ENCODE measurements at places on chromosomes 1 and 21.

DNA sequence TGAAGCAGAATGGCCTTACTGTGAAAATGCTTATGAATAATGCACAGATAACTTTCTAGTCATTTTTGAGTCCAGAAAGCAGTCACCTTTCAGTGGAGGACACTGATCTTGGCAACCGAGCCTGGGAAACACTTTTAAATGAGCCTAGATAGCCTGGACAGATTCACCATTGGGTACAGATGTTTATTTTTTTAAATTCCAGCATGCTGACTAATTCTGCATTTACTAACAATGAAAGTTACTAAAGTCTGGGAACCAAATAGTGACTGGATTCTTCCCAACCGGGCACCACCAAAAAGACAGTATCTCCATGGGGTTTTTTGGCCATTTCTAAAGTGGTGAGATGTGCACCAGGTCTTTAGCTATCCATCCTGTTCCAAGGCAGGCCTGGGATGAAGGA is 3.3 kb upstream of the FMOD start:
- DNase-seq, result no peak

DNA sequence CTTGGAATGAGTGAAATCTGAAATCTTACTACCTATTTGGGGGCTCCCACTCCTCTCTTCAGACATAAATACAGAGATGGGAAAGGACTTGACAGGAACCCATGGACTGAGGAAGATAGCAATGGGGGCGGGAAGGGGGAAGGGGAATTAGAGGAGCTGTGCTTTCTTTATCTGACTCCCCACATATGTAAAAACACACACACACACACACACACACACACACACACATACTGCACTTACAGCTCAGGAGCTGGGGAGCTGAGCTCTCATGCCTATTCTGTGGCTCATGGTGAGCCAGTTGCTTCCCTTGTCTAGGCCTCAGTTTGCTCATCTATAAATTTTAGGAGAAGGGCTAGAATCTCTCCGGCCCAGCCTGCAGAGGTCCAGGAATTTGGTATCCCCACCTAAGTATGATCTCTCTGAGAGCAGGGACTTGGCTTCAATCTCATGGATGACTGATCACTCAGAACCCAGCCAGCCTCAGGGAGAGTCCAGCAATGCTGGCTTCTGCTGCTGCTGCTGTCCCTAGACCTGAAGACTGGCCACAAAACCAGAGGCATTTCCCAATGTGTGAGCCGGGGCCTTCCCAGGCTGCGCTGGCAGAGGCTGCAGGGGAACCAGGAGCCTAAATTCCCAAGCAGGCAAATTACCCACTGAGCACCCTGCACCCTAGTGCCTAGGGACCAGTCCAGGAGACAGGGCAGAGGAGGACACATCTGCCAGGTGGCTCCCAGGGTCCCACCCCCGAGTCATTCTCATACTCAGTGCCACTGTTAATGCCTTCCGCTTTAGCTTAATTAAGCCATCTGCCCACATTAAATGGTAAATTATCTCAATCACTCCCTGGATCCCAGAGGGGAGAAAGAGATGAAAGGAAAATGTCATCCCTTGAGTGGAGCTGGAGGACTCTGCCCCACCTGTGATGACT is 57.5 kb upstream of the RBM15 start:
- no peak for DNase-seq

DNA sequence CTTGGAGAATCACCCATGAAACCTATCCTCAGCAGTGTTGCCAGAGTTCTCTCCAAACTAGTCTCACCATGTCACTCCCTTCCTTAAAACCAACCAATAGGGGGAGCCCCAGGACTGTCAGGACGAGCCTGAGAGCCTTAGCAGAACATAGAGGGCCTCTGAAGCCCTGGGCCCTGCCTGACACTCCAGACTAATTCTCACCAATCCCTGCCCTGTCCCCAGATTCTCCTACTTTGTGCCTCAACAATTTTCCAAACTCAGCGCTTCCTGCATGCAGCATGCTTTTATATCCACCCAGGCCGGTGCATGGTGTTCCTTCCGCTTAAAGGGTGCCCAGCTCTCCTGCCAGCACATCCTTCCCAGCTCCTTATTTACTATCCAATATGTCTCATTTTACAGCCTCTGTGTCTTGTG is 42.7 kb downstream of the HSD3B1 start:
- DNase-seq, result peak; percentile 5

DNA sequence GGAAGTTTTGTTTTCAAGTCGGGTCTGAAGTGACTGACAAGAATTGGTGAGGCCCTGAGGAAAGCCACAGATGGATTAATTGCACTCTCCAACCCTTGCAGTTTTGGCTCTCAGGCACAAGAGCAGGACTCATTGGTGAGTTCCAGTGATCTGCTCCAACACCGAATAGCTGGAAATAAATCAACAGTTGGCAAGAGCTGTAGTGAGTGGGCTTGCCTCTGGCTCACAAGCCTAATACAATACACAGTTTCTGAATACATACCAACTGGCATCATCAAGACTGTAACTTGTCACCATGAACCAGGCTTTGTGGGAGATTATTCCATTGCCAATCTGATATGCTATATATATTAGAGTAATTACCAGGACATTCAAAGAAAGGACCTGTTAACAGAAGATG is 131.6 kb downstream of the GRIK1 start:
- peak; percentile 66 for DNase-seq

GRCh38 chr21:37001441-37001840 is 5.1 kb upstream of the RIPPLY3 start:
- no peak for DNase-seq

- DNase-seq, result no peak
Measured at GRCh38 chr1:155979597-155980343, 1.4 kb upstream of the ARHGEF2 start.

DNA sequence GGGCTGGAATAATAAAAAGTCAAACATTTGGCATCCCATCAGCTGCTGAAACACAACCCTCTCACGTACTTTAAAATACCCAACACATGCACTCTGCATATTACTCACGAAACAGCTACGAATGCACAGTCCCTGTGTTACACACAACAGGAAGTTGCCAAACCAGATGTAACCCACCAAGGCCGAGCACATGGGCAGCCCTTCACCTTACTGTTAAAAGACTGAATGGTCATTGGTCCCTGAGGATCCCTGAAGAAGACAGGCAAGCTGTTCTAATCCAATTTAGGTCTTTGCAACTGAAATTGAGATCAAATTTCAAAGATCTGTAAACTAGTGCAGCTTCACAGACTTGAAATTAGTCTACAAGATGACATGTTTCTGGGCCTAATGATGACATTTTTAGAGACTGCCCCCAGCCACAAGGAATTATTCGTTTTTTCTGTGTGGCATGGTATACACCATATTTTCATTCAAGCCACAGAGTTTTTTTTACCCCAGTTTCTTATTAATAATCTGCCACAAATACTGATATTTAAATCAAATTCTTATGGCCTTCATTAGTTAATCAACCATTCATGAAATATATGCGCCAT is 25.6 kb upstream of the IER5 start:
- no peak for DNase-seq

DNA sequence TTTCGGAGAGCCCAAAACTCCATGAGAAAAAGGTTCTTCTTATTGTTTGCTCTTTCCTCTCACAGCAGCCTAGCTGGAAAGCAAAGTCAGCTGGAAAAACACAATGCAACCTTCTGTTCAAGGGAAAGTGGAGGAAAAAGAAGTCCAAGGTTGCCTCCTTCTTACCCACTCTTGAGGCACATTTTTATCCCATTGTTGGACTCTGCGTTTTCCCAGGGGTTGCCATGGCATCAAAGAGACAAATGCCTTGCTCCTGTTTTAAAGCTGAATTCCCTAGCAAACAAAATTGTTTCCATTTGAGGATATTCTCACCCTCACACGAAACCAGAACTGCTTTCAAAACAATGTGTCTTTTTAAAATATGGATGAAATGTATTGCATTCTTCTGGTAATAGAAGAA is 45.1 kb upstream of the PALMD start:
- no peak for DNase-seq

- DNase-seq, result no peak
Measured at GRCh38 chr1:241533326-241534115, 1.3 kb downstream of the KMO start.

GRCh38 chr1:7229696-7230631 is 444.7 kb downstream of the CAMTA1 start:
- DNase-seq, result no peak

- no peak for DNase-seq
Measured at GRCh38 chr1:240987928-240988327, 369.1 kb downstream of the RGS7 start.

DNA sequence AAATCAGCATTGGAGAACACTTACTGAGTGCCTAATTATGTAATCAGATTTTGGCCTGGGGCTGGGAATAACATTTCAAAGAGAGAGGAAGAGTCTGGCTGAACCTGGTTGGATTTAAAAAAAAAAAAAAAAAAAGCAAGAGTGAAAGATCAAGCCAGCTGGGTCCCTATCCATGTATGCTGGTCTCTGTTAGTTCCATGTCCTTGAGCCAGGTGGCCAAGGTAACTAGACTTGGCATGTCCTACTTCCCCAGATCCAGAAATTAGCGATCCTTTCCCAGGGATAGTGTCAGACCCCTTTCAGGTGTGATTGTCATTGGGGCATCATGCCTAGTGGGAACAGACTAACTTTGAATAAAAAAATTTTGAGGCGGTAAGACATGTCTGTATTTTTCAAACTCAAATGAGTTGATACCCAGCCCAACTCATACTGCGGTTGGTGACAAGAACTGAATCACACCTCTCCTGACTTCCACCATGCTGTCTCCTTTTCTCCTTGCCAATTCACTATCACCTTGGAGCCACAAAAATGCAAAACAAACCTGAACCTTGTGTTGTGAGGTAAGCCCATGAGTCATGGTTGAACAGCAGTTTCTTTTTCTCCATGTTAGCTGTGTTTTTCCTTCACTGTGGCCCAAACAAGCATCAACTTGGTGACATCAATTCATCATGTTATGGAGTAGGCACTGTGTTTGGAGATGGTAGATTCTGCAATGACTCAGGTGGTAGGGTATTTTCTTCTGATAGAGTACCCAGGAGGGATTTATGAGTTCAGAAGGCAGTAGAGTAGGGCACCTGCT is 24.5 kb upstream of the PPP2R5A start:
- DNase-seq, result no peak

DNA sequence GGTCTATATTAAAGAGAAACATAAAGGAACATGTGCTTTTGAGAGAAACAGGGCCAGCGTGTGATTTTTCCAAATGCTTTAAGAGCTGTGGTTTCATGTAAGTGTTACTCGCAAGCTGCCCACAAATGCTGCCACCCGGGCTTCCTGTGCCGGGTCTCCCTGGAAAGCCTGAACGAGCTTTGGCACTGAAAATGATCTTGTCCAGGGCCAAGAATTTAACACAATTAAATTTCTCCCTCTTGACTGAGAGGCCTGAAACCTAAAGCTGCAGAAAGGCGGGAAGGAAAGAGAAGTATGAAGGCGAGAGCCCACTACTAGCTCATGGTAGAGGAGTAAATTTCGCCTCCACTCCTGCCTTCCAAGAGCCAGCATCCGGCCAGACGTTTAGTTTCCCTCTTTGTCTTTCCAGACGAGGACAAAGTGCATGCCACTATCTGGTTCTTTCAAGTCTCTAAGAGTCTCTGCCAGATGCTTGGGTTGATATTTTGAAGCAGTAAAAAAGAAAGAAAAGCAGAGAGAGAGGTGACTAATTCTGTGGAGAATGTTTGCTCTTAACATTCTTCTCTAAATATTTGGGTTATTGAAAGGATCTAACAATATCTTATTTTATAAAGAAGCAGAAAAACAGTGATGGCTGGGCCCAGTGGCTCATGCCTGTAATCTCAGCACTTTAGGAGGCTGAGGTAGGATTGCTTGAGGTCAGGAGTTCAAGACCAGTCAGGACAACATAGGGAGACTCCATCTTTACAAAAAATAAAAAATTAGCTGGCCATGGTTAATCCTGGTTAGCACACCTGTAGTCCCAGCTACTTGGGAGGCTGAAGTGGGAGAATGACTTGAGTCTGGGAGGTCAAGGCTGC is 100.0 kb upstream of the HNRNPU start:
- DNase-seq, result peak; percentile 29

GRCh38 chr1:15718199-15718601 is 17.9 kb upstream of the SLC25A34 start:
- DNase-seq, result no peak

GRCh38 chr1:76862447-76862846 is 4.8 kb upstream of the ST6GALNAC5 start:
- no peak for DNase-seq

All from NCI-H446 treated with DMSO at 0.1 percent for 48 hours (cell line).